ENCODE measurements at places on chromosomes 1 and 21.
A peak's percentile ranks its signal among the peaks of the same experiment; 100 is the strongest.

- DNase-seq = no peak
These were observed 153.2 kb downstream of the TGFB2 start for GRCh38 chr1:218498056-218498938.

GRCh38 chr1:54774820-54775498, 10.6 kb upstream of the PARS2 start:
- no peak for DNase-seq

GRCh38 chr1:31657020-31657804, 12.5 kb upstream of the PEF1 start:
- DNase-seq = no peak

GRCh38 chr1:51957618-51958017, 32.9 kb downstream of the RAB3B start:
- no peak for DNase-seq

DNA sequence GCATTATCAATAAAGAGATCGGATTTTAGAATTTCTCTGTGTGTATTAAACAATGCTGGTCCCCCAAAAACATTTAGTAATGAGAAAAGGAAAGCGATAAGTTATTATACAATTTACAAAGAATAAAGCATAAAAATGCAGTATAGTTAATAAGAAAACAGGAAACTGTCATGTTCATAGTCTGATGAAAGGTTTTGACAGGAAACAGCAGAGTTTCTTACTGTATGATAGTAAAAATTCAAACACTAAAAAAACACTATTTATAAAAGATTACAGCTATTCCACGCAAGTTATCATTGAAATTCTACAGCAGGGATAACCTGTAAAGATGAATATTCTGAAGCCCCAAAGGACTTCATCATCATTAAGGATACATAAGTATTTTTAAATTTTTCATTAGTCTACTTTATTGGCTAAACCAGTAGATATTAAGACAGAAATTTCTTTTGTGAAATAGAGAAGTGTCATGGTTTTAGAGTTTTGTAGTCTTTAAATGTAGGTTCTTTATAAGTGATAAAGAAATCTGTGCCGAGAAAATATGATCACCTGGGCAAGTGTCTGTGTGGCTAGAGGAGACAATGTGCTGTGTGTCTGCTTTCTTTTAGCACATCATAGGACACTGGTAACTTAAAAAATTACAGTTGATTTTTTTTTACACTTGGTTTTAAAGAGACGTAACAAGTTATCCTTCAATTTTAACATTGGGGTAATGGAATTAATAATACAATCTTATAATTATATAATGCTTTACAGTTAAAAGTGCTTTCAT, 49.7 kb upstream of the GFI1 start:
- DNase-seq = no peak

GRCh38 chr1:90838720-90839119, 121.6 kb upstream of the BARHL2 start:
- DNase-seq = no peak

- DNase-seq = peak; percentile 75
These were observed 28.5 kb upstream of the EPS8L3 start for GRCh38 chr1:109792056-109792831.

DNA sequence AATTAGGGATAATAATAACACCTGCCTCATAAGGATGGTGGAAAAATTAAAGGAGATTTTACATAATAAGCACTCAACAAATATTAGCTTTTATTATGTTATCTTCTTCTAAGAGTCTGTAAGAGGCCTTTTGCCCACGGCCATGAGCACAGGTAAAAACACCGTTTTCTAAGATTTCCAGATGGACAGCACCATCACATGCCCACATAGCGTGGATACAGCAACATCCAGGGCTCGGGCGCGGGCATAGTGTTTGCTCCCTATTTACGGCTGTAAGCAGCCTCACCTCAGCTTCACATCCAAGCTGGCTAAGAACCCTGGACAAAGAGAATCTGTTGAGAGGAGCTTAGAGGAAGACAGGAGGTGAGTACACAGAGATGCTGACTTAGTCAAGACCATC, 216.4 kb upstream of the IRF2BP2 start:
- no peak for DNase-seq

DNA sequence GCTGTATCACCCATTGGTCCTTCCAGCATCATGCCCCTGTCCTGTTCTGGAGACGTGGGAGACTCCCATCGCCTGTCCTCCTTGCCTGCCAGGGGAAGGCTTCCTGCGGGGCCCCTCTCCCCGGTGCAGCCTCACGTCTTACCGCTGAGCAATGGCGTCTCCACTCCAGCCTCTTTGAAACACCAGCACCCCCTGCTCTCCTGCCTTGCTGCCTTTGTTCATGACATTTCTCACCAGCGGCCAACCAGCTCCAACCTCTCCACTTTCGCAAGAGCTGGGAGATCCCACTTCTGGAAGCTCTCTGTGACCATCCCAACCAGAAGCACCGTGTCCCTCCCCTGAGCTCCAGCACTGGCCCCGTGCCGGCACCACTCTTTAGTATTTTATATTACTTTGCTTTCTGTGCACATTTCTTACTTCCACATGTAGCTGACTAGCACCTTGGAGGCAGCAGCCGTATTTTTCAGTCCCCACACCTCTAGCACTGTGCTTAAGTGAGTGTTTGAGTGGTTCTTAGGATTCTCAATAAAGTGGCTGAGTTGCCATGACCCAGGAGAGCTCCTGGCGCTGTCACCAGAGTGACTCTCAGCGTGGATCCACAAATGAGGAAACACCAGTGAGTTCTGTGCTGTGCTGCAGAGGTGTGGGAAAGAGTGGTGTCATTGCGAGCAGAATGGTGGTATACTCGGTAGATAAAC, 83.5 kb downstream of the ATP5PO start:
- DNase-seq = no peak

- DNase-seq = no peak
These were observed 12.8 kb downstream of the PPFIA4 start for GRCh38 chr1:203038891-203039608.

DNA sequence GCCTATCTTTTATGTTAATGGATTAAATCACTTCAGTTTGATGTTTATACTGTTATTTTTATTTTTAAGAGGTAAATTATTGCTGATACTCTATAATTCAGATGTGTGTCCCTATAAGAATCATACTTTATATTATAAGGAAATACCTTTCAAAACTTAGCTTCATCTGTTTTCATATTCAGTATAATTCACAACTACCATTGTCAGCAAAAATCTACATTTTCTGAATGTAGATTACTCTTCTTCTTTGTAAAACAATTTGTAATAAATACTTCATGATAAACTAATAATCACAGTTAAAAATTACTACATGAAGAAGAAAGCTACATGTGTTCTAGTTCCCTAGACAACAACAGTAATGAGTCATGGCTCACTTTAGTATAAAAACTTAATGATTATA, 115.4 kb upstream of the SERTAD4 start:
- DNase-seq = no peak

GRCh38 chr1:169112241-169112640, 5.8 kb downstream of the ATP1B1 start:
- DNase-seq = no peak

- DNase-seq = no peak
These were observed 135.3 kb downstream of the GDAP2 start for GRCh38 chr1:117794073-117794472.

DNA sequence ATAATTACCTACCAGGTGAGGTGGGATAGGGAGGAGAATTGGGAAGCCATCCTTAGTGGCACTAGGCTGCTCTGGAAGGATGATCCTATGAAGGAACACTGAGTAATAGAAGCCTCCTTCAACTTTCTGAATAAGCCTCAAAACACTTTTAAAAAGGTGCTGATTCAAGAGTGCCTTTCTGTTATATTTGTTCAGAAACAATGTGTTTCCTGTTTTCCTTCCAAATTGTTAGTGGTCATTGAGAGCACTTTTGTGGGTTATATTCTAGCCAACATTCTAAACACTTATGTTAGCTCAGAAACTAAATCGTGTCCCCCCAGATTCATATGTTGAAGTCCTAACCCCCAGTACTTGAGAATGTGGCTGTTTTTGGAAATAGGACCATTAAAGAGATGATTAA, 237.3 kb downstream of the TNR start:
- DNase-seq = no peak

DNA sequence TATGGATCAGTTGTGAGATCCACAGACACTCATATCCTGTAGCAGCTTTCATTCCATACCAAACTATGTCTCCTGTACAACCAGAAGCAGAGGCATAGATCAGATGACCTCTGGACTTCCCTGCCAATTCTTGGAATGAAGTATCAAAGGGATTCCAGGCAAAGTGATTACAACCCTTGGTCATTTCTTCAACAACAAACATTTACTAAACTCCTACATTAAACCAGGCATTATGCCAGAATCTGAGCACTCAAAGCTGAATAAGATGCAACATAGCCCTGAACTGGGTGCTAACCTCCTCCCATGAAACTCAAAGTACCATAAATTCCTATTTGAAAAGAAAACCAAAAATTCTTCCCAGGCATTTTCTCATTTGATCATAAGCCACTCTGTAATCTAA, 121.2 kb upstream of the SGIP1 start:
- no peak for DNase-seq

DNA sequence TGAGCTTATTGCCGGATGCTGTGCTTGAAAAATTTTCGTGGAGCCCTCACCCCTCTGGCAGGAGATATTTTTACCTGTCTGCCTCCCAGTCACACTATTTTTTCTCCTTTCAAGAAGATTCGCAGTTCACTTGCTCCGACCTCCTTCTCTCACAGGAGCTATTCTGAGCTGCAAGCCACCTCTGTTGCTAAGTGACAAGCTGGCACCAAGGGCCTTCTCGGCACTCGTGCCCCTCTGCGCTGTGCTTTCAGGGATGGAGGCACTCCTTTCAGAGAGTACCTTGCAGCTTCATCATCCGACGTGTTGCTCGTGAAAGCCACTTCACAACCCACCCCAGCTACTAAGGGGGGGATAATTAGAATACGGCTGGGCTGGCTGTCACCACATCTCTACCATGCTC, 11.6 kb downstream of the SLC6A17 start:
- no peak for DNase-seq

GRCh38 chr1:204130981-204131892, 20.6 kb downstream of the ETNK2 start:
- peak; percentile 79 for DNase-seq

GRCh38 chr1:2091611-2092604, 41.7 kb downstream of the PRKCZ start:
- no peak for DNase-seq

DNA sequence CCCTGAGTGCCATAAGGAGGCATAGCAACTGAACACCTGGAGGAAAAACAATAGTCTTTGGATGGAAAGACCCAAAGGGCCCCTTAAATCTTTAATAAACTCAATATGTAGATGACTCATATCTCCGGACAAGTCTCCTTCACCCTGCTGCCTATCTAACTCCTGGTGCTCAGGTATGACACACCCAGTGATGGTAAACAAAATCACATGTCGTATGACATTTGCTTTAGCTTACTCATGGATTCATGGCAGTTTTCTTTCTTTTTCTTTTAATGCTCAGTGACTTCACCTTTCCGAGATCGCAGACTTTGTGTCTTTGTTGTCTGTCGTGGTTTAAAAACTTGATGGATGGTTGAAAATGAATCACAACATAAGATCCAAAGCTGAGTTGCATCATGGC, 208.5 kb upstream of the PROX1 start:
- no peak for DNase-seq

- DNase-seq = no peak
These were observed 11.5 kb downstream of the SLC37A1 start for GRCh38 chr21:42525029-42525581.

- no peak for DNase-seq
These were observed 7.9 kb upstream of the SELENON start for GRCh38 chr1:25792115-25792514.

- no peak for DNase-seq
These were observed 32.0 kb downstream of the ZBTB17 start for GRCh38 chr1:15943992-15944307.

- no peak for DNase-seq
These were observed 63.9 kb downstream of the CD247 start for GRCh38 chr1:167454304-167454893.

GRCh38 chr1:8406960-8407359, 89.0 kb downstream of the SLC45A1 start:
- no peak for DNase-seq

DNA sequence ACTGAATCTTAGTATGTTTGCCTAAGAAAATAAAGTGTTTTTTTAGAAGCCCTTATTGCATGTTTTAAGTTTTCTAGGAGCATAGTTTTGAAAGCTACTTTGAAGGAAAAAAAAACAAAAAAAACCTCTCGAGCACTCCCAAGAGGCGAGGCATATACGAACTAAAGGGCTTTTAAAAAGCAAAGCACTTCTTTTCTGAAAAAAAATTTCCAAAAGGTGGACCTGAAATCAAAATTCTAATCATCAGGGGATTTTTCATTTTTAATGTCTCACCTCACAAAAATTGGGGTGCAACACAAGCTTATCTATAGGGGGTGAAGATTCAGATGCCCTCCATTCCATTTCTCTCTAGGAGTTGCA, 594 bp downstream of the GLMN start:
- DNase-seq = no peak

DNA sequence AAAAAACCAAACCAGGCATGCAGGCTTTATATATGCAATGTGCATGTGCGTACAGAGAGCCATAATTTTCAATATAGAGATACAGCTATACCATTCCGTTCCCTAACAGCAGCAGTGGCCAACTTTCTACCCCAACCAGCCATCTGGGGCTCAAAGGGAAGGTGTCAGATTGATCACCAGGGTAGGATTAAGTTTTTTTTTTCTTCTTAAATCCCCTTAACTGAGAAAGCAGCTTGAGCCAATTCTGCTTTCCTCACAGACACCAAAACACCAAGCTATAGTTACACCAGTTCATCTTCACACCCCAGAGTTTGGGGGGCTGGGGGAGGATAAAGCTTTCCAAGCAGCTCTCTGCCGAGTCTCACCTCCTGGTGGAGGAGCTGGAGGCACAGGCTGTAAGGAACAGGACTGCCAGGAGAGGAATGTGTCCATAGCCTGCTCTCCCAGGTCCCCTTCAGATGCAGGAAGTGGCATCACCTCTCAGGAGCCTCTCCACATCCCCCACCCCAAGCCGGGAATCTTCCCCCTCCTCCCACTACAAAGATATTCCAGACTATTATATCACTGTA, 87.9 kb downstream of the SSBP3 start:
- no peak for DNase-seq

DNA sequence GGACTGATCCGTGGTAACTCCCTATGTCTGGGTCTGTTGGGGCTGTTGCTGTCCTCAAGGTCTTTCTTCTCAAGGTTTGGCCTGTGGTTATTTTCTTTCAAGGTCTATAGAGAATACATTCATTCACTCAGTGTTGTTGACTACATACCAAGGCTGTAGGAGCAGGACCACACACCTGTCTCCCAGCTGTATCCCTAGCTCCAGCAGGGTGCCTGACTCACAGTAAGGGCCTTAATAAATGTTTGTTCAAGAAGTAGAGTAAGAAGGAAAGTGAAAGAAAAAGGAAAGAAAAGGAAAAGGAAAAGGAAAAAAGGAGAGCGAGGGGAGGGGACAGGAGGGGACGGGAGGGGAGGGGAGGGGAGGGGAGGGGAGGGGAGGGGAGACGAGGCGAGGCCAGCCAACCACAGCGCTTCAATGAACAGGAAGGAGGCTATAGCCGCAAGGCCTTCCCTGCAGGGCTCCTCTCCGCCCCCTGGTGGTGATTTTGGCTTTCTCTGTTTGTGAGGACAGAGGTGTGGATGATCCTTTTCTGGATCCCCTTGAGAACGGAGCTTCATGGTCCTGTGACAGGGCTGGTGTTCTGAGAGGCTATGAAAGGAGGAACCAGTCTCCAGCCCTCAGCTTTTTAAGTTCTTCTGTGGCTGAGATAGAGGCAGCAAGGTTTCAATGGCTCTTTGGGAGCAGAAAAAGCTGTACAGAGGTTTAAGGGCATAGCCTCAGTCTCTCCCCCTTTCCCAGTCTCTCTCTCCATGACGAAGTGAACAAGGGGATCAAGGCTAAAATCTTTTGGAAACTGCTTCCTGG, 30.6 kb upstream of the LCE5A start:
- peak; percentile 57 for DNase-seq

- DNase-seq = no peak
These were observed 30.8 kb downstream of the EPHA2 start for GRCh38 chr1:16125088-16125470.
